ENCODE measurements at places on chromosomes 12 and 14.

- DNase-seq, result no peak
Measured at GRCh38 chr12:101077791-101078528, 132.1 kb downstream of the SLC5A8 start.

DNA sequence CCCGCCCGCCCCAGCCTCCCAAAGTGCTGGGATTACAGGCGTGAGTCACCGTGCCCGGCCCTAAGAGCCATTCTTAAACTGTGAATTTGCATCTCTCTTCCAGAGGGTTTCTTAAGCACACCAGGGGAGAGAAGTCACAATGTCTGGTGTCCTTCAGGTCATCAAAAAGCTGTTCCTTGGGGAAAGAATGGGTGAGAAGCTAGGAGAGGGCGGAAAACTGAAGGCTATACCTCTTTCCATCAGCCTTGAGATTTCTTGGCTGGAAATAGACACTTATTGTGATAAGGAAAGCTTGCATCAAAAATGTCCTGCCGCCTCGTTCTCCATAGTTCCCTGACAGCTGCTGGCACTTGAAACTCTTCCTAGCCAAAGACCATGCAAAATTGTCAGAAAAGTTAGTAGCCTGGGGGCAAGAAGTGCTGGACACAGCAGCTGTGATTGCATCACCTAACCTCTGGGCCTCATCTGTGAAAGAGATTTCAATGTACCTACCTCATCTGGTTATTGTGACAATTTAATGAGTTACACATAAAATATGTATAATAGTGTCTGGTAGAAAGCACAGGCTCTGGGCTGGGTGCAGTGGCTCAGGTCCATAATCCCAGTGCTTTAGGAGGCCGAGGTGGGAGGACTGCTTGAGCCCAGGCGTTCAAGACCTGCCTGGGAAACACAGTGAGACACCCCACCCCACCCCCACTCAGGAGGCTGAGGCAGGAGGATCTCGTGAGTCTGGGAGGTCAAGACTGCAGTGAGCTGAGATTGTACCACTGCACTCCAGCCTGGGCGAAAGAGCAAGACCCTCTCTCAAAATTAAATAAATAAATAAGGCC is 9.7 kb upstream of the UBC start:
- no peak for DNase-seq

GRCh38 chr12:47849261-47849660 is 29.6 kb upstream of the HDAC7 start:
- DNase-seq, result no peak

DNA sequence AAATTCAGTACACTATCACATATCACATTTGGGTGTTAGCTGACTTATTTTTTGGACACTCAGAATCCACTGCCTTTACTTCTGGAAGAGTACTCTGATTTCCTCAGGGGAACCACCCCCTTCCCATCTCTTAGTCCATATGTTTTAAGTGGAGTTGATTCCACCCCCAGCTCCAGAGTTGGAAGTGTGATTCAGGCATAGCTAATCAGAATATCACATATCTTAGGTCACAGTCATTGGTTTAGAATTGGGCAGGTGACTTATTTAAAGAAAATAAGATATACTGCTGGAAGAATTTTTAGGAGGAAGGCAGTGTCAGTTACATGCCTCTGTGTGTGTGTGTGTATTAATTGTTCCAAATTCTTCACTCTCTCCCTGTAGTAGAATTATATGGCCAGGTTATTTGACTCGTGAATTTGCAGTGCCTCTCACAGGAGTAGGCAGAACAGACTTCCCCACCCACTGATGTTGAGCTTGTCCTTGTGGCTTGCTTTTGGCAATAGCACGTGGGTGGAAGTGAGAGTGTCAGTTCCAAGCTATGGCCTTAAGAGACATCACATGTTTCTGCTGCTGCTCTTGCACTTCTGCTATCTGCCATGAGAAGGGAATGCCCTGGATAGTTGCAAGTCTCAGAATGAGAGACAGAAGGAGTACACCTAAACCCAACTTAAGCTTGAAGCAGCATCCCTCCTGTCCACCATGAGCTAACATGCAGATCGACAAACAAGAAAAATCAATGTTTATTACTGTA is 6.4 kb upstream of the GAS2L3 start:
- no peak for DNase-seq

DNA sequence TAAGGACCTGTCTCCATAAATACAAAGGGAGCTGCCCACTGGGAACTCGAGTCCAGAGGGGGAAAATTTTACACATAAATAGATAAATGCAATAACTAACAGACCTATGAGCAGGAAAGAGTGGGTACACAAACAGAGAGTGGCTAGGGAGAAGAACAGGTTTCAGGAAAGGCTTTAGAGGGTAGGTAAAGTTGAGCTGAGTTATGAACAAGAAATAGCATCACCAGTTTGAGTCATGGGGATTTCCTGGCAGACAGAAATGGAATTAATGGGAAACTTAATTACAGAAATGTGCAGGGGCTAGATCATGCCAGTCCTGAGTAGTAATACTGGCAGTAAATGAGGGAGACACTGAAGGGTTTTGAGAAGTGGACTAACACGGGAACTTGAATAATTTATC is 58.0 kb upstream of the CCDC175 start:
- DNase-seq, result no peak

- DNase-seq, result no peak
Measured at GRCh38 chr12:1507308-1507707, 87.1 kb downstream of the FBXL14 start.

- no peak for DNase-seq
Measured at GRCh38 chr12:6211421-6211869, 11.2 kb downstream of the CD9 start.

GRCh38 chr14:78927261-78927660 is 757.1 kb downstream of the NRXN3 start:
- DNase-seq, result no peak

DNA sequence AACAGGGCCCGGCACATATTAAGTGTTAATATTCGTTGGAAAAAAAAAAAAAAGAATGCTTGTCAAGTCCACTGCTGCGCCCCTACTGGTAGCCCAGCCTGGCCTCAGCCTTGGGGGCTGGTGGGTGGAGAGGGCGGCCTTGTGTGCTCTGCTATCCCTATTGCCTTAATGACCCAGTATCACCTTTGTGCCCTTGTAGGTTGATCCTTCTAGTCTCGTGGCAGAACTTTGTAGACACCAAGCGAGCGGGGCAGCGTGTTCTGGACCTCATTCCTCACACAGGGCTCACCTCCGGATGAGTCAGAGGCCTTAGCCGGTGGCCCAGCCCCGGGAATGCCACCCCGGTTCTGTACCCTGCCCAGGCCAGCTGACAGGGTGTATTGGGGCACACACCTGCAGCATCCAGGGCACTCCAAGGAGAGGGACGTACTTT is 1.8 kb upstream of the RCOR1 start:
- no peak for DNase-seq

DNA sequence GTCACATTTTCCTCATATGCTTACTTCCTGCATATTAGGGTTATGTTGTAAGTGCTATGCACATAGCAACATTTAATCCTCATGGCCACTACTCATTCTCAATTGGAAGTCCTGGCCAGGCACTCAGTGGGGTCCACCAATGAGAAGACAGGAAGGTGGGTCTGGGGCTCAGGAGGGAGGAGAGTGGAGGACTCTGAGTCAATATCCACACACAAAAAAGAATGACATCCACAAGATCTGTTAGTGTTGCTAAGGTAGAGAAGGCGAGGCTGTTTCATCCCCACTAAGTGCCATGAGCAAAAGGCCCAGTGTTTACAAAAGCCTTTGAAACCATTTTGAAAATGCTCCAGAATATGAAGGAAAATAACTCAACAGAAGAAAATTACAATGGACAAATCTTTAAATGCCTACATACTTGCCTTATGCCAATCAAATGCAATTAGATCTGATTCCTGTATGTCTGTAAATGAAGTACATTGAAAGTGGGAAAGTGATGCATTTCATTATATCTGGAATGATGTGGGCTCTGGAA is 53.9 kb downstream of the EID3 start:
- DNase-seq, result no peak

GRCh38 chr12:2397356-2398045 is 344.7 kb downstream of the CACNA1C start:
- DNase-seq, result no peak

DNA sequence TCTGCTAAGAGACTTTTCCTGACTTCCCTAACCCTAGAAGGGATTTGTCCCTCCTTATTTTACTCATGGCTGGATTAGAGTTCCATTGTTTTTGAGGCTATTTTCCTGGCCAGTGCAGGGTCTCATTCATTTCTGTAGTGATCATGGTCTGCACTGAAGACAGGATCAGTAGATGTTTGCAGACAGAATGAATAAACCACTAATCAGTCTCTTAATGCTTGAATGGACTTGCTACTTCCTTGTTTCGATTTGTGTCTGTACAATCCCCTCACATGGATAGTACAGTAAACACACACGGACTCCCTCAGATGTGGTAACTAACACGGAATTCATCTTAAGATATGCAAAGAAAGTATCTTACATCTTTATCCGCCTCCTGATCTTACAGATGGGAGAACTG is 102.6 kb upstream of the PRB2 start:
- no peak for DNase-seq

GRCh38 chr12:62621101-62621638 is 154.5 kb downstream of the MON2 start:
- DNase-seq, result no peak

DNA sequence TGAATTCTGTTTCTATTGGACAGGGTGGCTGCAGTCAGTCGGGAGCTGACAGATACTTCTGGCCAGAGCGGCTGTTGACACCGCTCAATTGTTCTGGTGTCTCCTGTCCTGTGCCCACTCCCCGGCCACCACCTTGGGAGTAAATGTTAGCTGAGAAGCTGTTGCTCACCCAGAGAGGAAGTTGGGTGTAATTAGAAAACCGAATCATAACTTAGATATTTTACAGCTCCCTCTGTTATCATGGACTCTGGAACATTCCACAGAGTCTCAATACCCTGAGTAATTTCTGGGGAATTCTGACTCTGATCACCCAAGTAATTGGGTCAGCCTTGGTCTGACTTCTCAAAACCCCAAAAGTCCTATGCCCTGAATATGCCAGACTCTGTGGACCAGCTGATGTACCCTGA is 58.3 kb upstream of the RFLNA start:
- DNase-seq, result no peak

DNA sequence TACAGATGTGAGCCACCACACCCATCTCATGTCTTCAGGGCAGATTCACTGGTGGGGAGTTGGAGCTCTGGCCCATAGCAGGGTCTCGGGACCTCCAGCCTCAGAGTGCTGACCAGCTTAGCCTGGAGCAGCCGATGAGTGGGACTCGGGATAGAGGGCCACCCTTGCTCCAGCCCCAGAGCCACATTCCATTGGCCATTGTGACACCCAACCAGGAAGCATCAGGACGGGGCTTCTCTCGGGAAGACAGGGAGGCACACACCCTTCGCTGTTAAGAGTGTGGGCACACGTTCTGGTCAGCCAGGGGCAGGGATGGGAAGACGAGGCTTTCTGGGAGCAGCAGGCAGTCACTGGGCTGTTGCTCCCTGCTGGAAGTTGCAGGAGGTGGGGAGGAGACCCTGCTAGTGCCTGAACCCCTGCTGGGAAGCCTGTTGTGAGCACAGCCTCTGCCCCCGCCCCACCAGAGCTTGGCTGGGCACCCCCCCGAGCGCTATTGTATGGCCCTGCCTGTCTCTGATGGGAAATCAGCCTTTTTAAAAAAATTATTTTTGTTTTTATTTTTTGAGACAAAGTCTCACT is 1.6 kb downstream of the ADGRD1 start:
- no peak for DNase-seq

GRCh38 chr14:101068313-101069227 is 165.0 kb upstream of the RTL1 start:
- DNase-seq, result peak; percentile 15

- no peak for DNase-seq
Measured at GRCh38 chr12:96398424-96399119, 1.7 kb downstream of the CDK17 start.

DNA sequence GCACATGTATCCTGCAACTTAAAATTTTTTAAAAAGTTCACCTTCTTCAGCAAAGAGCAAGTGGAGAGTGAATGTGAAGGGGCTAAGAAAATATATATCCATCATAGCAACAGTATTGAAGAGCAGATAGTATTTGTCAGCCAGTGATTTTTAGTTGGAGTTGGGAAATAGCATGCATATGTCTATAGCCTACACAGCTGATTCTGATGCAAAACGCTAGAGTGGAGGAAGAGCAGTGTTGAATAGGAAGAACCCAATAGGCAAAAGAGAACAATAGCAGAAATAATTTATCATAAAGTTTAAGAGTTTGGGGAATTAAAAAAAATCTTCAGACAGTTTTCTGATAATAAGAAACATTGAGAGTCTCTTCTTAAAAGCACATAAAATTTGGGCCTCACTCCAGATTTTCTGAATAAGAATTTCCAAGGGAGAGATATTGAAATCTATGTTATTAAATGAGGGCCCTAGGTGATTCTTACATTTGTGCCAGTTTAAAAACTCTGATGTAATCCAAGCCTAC is 12.0 kb downstream of the PDE6H start:
- DNase-seq, result no peak

GRCh38 chr14:29643433-29644211 is 284.0 kb downstream of the PRKD1 start:
- DNase-seq, result no peak

- no peak for DNase-seq
Measured at GRCh38 chr12:96427269-96427729, 27.1 kb upstream of the CDK17 start.

GRCh38 chr12:130098301-130099005 is 63.8 kb upstream of the FZD10 start:
- no peak for DNase-seq

- DNase-seq, result no peak
Measured at GRCh38 chr12:6458281-6459003, 6.6 kb downstream of the TAPBPL start.

GRCh38 chr14:48792376-48793024 is 793.7 kb downstream of the RPS29 start:
- DNase-seq, result no peak

DNA sequence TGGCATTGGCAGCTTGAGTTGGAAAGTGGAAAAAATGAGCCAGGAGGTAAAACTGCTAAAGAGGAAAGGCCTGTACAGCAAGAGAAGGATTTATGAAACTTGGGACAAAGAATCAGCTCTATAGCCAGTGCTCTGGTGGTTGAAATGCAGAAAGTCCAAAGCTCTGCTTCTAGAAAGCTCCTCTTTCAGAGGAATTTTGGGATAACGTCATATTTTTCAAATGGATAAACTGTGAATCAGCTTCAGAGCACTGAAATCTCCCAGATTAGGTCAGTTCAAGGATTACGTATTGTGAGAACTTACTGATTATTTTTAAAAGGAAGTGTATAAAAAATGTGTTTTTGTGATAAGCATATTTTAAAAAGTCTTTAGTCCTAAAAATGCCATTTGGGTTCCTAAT is 203.1 kb upstream of the CNOT2 start:
- DNase-seq, result no peak

DNA sequence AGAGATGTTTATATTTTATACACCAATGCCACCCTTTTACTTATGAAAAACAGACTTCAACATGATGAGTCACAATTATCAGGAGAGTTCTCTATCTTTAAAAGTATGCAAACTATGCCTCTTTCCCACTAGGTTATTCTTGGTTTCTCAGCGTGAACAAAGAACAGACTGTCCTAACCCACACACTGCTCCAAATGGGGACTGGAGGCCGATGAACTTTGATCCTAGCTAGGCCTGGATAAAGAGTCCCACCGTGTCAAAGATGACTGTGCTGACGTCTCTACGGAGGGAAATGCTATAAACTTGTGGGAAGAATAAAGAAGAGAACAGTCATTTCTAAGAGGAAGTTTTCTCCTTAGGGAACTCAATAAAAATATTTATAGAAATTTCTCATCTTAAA is 160.1 kb downstream of the EPS8 start:
- peak; percentile 32 for DNase-seq
